ENCODE measurements at places on chromosomes 13 and 19.

GRCh38 chr13:52195401-52195837 lies 36.0 kb upstream of the NEK3 start:
- DNase-seq, result no peak

DNA sequence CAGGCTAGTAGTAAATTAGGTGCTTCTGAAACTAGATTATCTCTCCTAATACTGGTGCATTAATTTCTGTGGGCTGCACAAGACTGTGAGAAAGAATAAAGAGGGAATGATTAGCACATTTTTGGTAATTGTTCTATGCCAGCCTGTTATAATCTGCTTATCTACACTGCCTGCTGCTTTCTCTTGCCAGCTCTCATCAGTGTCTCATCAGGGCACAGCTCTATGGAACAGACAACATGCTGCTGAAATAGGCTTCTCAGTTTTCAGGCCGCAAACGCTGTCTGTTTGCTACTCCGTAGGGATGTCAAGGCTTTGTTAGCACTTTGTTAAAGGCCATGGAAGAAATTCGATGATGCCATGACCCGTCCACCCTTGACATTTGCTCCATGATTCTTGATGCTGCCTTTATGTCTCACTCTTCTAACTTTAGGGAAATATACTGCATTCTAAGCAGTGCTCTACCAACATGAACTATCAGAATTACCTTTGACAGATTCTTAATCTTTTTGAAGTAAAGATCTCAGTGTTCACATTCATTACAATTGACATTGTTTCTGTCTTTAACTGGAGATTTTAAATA lies 84.0 kb upstream of the PRR20A start:
- DNase-seq, result no peak

DNA sequence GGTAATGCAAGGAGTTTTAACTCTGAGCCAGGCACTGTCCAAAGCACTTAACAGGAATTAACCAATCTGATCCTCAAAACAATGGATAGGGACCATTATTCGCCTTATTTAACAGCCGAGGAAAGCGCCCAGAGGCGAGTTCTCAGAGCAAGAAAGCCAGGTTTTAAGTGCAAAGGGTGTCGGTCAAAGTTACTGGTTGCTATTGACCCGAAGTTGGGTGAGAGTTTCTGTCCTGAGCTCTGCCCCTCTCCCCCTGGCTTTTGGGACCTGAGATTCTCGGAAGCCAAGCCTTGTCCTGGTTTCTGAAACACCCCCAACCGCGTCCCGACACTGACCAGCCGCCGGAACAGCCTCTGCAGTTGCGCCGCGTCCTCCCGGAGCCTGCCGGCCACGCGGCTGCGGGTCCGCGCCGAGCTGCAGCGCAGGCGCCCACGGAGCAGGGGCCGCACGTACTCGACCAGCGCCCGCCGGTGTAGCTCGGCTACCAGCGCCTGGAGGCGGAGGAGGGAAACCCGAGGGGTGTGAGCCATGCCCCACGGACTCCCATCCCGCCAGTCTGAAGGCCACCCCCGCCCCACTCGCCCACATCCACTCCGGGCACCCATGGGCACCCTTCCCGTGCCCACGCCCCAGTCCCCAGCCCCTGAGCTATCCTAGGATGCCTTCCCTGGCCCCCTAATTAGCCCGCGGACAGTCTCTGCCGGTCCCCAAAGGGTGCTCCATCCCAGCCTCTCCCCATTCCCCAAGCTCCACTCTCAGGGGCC lies 27.8 kb downstream of the EXOC3L2 start:
- DNase-seq, result no peak

- no peak for DNase-seq
Measured at GRCh38 chr13:44822291-44822690, 167.0 kb downstream of the NUFIP1 start.

DNA sequence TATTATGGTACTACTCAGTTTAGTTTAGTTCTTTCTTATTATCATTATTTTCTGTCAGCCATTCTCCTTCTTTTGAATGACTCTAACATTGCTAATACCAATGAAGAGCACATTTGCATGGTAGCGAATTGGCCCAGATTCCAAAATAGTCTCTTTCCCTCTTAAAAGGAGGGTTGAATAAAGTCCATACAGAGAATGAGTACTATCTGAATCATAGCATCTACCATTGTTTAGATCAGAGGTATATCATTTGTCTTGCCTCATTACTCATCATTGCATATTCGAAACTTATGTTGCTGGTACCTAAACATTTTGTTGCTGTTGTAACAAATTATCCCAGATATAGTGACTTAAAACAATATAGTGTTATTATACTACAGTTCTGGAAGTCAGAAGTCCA lies 1235.3 kb upstream of the ATXN8OS start:
- DNase-seq, result no peak

DNA sequence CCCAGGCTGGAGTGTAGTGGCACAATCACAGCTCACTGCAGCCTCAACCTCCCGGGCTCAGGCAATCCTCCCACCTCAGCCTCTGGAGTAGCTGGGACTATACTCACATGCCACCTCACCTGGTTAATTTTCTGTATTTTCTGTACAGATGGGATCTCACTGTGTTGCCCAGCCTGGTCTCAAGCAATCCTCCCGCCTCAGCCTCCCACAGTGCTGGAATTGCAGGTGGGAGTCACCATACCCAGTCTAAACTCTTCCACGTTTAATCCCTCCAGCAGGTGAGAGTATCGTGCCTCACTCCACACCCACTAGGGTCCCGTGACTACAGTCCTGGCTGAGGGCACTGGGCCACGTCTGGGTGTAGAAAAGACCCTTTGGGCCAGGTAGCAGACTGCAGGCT lies 16.5 kb downstream of the BCAT2 start:
- no peak for DNase-seq

GRCh38 chr13:51704399-51705313 lies 99.3 kb downstream of the DHRS12 start:
- DNase-seq, result no peak
